ENCODE measurements at places on chromosomes 6 and 20. TPM values are rescaled to one million over a fixed set of nuclear protein-coding genes. Genes with fewer than 3 reads are reported as not detected.
A peak's percentile ranks its signal among the peaks of the same experiment; 100 is the strongest.

GRCh38 chr6:160439751-160440150, 91.6 kb downstream of the SLC22A3 start:
- no peak overlapping the region for H3K27ac ChIP-seq
- no peaks in the 10 kb centered on the region for H3K27me3 ChIP-seq
- no peak overlapping the region for H3K4me3 ChIP-seq
- no peaks in the 10 kb centered on the region for H3K36me3 ChIP-seq
- H3K4me1 ChIP-seq, result no peaks in the 10 kb centered on the region
- no peak for DNase-seq

DNA sequence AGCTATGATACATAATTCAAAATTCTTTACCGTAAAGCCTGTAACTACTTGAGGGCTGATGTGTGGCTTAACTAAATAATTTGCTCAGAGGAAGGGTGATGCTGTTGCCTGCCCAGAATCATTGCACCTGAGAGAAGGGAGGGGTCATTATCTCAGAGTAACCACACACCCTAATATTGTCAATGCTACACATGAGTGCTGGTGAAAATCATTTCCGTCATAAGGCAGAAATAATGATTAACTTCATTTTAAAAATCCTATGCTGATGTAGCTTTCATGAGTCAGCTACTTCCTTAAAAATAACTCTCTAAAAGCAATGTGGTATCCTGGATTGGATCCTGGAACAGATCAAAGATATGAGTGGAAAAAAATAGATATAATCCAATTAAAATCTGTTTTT, 146.4 kb upstream of the FAM83B start:
- no peaks in the 10 kb centered on the region for H3K27me3 ChIP-seq
- no peak overlapping the region for H3K4me3 ChIP-seq
- no peak for DNase-seq
- H3K27ac ChIP-seq, result no peak overlapping the region
- no peaks in the 10 kb centered on the region for H3K36me3 ChIP-seq

DNA sequence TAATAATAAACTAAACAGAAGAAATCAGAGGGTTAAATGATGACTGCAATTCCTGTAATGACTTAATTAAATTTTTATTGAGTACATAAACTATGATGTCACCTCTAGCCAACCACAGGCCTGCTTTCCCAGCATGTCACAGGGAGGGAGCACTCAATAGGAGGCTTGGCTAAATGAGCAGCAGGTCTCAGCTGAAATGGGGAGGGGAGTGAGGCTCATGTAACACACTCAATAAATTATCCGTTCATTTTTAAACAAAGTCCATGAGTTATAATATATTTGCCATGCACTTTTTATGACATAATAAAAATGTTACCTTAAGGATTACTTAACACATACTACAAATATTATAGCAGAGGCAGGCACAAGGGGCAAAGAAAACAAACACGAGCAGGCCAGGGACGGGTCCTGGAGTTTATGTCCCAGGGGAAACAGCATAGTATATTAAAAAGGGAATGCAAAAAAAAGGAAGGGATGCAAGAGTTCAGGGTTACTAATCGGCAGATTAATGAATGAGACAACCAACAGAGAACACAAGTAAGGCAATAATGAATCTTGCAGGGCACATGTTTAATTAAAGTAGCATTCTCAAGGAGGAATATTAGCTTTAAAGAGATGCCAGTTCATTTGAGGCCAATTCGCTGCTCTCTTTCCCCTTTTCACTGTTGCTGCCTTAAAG, 27.1 kb upstream of the FAM83C start:
- no peak overlapping the region for H3K27ac ChIP-seq
- no peaks in the 10 kb centered on the region for H3K36me3 ChIP-seq
- DNase-seq, result no peak
- no peaks in the 10 kb centered on the region for H3K27me3 ChIP-seq

DNA sequence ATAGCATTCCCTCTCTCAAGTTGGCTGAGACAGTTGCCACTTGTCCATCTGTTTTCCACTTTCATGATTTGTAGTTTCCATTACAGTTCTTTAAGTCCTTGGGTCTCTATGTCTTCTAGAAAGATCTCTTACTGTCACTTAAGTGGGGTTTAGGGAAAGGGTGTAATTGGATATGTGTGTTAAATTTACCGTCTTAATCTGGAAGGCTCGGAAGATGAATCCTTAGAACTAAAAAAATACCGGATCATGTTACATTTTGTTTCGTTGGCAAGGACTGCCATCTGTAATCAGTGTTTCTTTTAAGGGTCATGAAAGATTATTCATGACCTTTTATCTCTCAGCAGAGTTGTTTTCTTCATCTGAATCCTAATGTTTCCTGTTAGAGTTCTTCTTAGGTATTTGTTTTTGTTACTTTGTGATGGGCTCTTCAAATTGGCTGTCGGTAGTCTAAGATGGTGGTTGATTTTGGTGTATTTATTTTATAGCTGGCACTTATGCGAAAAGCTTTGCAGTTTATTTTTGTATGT, 21.8 kb upstream of the BTBD3 start:
- no peaks in the 10 kb centered on the region for H3K36me3 ChIP-seq
- no peaks in the 10 kb centered on the region for H3K27me3 ChIP-seq
- H3K27ac ChIP-seq, result no peak overlapping the region
- no peaks in the 10 kb centered on the region for H3K4me1 ChIP-seq
- no peak for DNase-seq

DNA sequence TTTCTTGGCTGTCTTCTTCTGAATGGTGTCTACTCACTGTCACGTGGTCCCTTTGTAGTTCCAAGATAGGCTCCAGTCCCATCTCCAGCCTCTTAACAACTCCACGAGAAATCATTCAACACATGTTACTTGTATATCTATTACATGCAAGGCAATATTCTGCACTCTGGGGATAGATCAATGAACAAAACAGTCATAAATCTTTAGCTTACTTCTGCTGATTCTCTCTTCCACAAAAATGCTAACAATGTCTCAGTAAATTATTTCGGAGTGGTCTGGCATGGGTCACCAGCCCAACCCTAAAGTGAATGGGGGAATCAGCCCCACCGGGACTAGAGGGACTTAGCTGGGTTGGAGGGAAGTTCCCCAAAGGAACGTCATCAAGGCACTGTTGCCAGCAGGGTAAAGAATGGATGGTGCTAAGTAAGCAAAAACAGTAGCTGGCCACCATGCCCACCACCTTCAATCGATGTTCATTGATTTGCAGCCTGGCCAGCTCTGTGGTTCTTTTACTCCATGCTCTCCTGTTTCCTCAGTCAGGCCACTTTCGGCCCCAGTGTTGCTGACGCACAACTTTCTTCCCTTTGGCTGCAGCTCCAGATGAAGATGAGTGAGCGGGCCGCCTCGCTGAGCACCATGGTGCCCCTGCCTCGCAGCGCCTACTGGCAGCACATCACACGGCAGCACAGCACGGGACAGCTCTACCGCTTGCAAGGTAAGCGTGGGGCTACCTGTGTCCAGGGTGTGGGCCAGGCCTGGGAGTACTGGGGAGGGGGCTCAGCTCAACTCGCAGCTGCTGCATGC, 167.7 kb downstream of the DOK5 start:
- H3K4me1 ChIP-seq, result no peaks in the 10 kb centered on the region
- DNase-seq, result no peak
- no peak overlapping the region for H3K27ac ChIP-seq
- H3K4me3 ChIP-seq, result no peak overlapping the region

DNA sequence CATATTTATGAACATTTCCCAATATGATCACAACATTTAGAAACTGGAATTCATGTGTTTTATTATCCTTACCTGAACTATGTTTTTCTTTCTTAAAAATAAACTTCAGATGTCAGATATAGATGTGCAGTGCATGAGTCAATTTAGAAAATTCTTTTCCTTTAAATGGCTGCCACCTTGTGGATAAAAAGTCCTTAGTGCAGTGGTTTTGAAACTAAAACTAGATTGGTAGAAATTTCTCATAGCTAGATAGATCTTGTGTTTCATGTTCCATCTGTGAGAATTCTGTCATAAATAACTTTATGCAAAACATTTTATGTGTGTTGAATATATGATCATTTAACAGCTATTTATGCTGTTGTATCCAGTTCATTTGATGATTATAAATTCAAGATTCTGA, 134.9 kb downstream of the KLHL32 start:
- no peaks in the 10 kb centered on the region for H3K4me1 ChIP-seq
- H3K27ac ChIP-seq, result no peak overlapping the region
- H3K36me3 ChIP-seq, result no peaks in the 10 kb centered on the region
- peak; percentile 27 for DNase-seq
- H3K4me3 ChIP-seq, result no peak overlapping the region
- no peaks in the 10 kb centered on the region for H3K27me3 ChIP-seq

DNA sequence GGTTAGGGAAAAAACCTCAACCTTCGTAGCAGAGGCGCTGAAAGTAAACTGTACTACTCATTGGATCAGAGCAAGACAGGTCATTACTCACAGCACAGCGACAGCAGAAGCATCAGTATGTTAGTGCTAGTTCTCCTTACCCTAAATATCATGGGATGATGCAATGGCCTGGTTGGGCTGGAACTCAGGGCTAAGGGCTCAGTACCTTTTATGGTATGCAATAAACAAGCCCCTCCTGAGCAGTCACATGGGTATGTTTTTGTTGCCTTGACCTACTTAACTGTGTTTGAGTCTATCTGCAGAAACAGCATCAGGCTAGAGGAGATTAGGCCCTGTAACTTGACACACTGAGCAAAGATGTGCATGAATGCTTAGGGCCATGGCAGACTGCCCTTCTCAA, 369.4 kb upstream of the IMPG1 start:
- H3K27ac ChIP-seq, result no peak overlapping the region
- H3K4me1 ChIP-seq, result no peaks in the 10 kb centered on the region
- no peaks in the 10 kb centered on the region for H3K27me3 ChIP-seq
- no peak overlapping the region for H3K4me3 ChIP-seq
- no peaks in the 10 kb centered on the region for H3K36me3 ChIP-seq
- no peak for DNase-seq

- H3K36me3 ChIP-seq, result no peaks in the 10 kb centered on the region
- H3K27ac ChIP-seq, result no peak overlapping the region
- H3K27me3 ChIP-seq, result no peaks in the 10 kb centered on the region
- no peak for DNase-seq
- peaks cover 11% of the 10 kb centered on the region for H3K4me1 ChIP-seq
- H3K4me3 ChIP-seq, result no peak overlapping the region
Observed at GRCh38 chr20:50746138-50746940, 15.0 kb downstream of the PARD6B start.

- no peak overlapping the region for H3K4me3 ChIP-seq
- no peaks in the 10 kb centered on the region for H3K4me1 ChIP-seq
- DNase-seq, result no peak
- no peak overlapping the region for H3K27ac ChIP-seq
- H3K27me3 ChIP-seq, result no peaks in the 10 kb centered on the region
Observed at GRCh38 chr6:154543628-154544027, 33.1 kb upstream of the CNKSR3 start.

GRCh38 chr20:33689973-33690372, 3.8 kb upstream of the E2F1 start:
- no peak overlapping the region for H3K4me3 ChIP-seq
- H3K36me3 ChIP-seq, result no peaks in the 10 kb centered on the region
- no peaks in the 10 kb centered on the region for H3K27me3 ChIP-seq
- DNase-seq, result peak; percentile 14
- H3K27ac ChIP-seq, result no peak overlapping the region

DNA sequence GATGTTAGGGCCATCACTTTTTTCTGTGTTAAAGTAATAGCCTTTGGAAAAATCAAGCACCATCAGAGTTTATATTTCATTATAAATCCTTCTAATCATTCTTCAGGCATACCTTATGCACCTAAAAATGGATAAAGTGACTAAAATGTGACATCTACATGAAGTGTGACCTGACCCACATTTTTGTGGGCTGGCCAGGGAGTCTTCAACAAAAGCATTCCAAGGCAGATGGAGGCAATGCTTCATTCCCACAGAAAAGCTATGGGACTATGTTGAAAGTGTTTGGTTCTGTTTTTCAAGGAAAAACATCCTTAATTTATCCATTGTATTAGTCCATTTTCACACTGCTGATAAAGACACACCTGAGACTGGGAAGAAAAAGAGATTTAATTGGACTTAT, 58.8 kb upstream of the LTV1 start:
- H3K4me3 ChIP-seq, result no peak overlapping the region
- no peaks in the 10 kb centered on the region for H3K4me1 ChIP-seq
- no peaks in the 10 kb centered on the region for H3K27me3 ChIP-seq
- no peak overlapping the region for H3K27ac ChIP-seq

- no peak overlapping the region for H3K4me3 ChIP-seq
- no peak for DNase-seq
- H3K27ac ChIP-seq, result peak overlapping the region; percentile 36
Observed at GRCh38 chr6:137816688-137817618, 50.1 kb upstream of the TNFAIP3 start.

GRCh38 chr6:158499601-158500000, 60.3 kb upstream of the TMEM181 start:
- no peaks in the 10 kb centered on the region for H3K27me3 ChIP-seq
- H3K36me3 ChIP-seq, result no peaks in the 10 kb centered on the region
- no peak overlapping the region for H3K4me3 ChIP-seq
- DNase-seq, result no peak
- H3K4me1 ChIP-seq, result no peaks in the 10 kb centered on the region

GRCh38 chr6:13554929-13555333, 19.5 kb upstream of the SIRT5 start:
- no peaks in the 10 kb centered on the region for H3K27me3 ChIP-seq
- no peak overlapping the region for H3K27ac ChIP-seq
- DNase-seq, result no peak
- no peak overlapping the region for H3K4me3 ChIP-seq
- H3K36me3 ChIP-seq, result no peaks in the 10 kb centered on the region

DNA sequence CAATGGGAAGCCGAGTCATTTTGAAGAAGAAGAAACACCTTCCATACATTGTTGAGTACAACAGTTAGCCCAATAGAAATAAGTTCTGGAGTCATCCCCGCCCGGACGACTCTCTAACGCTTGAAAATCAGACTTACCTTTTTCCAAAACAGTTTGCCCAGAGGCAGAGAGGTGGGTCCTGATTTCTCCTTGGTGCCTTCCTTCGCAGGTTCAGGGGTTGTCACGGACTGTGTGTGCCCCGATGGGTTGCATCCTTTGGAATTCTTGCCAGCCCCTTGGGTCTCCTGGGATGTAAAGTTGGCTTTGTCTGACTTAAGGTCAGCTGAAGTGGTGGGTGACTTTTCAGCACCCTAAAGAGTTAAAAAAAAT, 85.3 kb downstream of the BCAS1 start:
- no peaks in the 10 kb centered on the region for H3K27me3 ChIP-seq
- no peaks in the 10 kb centered on the region for H3K4me1 ChIP-seq
- H3K27ac ChIP-seq, result no peak overlapping the region
- H3K4me3 ChIP-seq, result no peak overlapping the region
- no peaks in the 10 kb centered on the region for H3K36me3 ChIP-seq

- H3K27me3 ChIP-seq, result no peaks in the 10 kb centered on the region
- no peaks in the 10 kb centered on the region for H3K36me3 ChIP-seq
- H3K4me3 ChIP-seq, result no peak overlapping the region
- H3K27ac ChIP-seq, result peak overlapping the region; percentile 88
Observed at GRCh38 chr20:50110141-50111047, 2.6 kb downstream of the UBE2V1 start.

Gene GABRR2
- total RNA-seq, result 1.2 TPM

Gene CST4
- total RNA-seq, result not detected

Gene PSORS1C1
- total RNA-seq, result not detected

Gene KIF3B
- 14.2 TPM for total RNA-seq

Gene CST9L
- total RNA-seq, result not detected

Gene NKX2-2
- not detected for total RNA-seq
